ENCODE measurements at places on chromosomes 3 and 15.

GRCh38 chr15:36458411-36458810 lies 121.0 kb upstream of the CDIN1 start:
- DNase-seq: no peak

DNA sequence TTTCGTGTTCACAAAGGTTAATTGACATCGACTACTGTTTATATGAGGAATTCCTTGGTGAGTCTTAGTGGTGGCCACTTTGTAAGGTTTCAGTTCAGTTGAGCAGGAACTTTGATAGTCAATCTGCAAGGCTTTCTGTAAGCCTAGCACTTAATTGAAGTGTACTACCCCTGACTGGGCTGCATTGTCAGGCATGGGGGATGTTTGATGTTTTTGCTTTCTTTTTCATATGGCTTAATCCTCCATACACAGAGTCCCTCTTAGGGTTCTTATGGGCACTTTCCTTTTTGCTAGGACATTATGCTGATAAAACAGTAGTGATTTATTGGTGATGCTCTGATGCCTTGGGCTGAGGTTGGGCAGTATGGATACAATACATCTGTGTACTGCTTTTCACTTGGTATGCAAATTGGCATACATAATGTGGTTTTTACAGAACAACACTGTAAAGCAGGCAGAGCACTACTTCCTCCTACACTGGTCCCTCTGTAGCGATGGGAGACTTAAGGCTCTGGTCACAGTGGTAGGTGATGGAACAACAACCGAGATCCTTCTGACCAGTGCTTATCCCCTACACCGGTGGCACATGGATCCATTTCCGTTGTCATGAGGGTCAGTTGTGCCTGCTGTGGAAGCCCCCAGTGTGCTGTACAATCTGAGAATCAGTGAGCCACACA lies 261.0 kb downstream of the MFSD1 start:
- DNase-seq: no peak

GRCh38 chr15:91311986-91312385 lies 211.9 kb downstream of the SV2B start:
- DNase-seq: no peak

- no peak for DNase-seq
Observed at GRCh38 chr15:74790080-74790916, 8.4 kb downstream of the CSK start.

DNA sequence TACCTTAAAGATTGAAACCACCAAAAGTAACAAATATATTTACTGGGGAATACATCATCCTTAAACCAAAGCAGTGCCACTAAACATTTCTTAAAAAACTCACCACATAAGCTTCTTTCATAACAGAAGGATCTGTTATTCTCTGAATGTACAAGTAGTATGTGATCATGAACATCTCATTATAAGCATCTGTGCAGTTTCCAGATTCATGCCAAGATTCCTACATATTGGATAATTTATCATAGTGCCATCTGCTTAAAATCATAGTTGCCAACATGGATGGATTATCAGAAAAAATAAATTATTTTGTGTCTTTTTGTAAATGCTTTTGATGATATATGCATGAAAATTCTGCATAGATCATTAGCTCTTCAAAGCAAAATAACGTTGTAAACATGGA lies 21.8 kb upstream of the BCHE start:
- DNase-seq: no peak
